ENCODE measurements at places on chromosomes 4 and X. TPM values are rescaled to one million over a fixed set of nuclear protein-coding genes. Genes with fewer than 3 reads are reported as not detected.

- no peak for DNase-seq
Measured at GRCh38 chr4:167930166-167930565, 162.2 kb upstream of the ANXA10 start.

- DNase-seq: no peak
Measured at GRCh38 chrX:63754136-63754859, 30.7 kb downstream of the ARHGEF9 start.

- DNase-seq: no peak
Measured at GRCh38 chrX:64204701-64205440, 637 bp downstream of the AMER1 start.

GRCh38 chr4:7516096-7516772, 81.5 kb upstream of the PSAPL1 start:
- DNase-seq: no peak

GRCh38 chr4:170243662-170244288, 154.0 kb upstream of the AADAT start:
- DNase-seq: no peak

DNA sequence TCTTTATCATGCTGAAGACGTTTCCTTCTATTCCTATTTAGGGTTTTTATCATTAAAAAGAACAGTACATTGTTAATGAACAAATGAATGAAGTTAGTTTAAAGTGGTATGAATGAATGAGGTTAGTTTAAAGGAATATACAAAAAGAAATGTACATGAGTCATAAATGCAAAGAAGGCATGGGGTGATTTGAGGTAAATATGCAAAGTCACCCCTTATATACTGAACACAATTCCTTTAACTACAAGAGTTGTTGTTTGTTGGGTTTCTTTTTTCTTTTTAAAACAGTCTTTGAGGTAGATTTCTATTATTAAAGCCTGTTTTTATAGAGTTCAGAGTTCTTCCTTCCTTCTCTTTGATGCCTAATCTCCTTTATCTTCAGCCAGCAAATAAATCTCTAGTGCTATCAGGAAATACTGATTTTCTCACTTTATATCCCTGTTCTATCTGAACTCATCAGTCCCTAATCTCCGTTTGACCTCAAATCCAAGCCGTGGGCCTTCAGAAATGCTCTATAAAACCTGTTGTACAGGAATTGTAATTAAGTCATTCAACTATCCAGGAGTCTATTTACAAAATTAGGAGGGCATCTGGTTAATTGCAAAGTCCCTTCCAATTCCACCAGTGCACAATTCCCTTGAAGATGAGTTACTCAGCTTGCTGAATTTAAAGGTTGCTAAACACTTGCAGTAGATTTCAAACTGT, 31.6 kb upstream of the ABCG2 start:
- DNase-seq: no peak

The CENPVL3 gene
- not detected for total RNA-seq

The RBMXL3 gene
- total RNA-seq: not detected

The PLRG1 gene
- total RNA-seq: 59.6 TPM

The DOK7 gene
- total RNA-seq: not detected

The ENPEP gene
- 2.2 TPM for total RNA-seq

The SHROOM2 gene
- 4.0 TPM for total RNA-seq
